ENCODE measurements at places on chromosomes 2 and 18.
A peak's percentile ranks its signal among the peaks of the same experiment; 100 is the strongest.

GRCh38 chr2:795531-796041 is 118.4 kb upstream of the TMEM18 start:
- DNase-seq = no peak

- no peak for DNase-seq
Observed at GRCh38 chr2:18395555-18395954, 164.9 kb downstream of the RDH14 start.

DNA sequence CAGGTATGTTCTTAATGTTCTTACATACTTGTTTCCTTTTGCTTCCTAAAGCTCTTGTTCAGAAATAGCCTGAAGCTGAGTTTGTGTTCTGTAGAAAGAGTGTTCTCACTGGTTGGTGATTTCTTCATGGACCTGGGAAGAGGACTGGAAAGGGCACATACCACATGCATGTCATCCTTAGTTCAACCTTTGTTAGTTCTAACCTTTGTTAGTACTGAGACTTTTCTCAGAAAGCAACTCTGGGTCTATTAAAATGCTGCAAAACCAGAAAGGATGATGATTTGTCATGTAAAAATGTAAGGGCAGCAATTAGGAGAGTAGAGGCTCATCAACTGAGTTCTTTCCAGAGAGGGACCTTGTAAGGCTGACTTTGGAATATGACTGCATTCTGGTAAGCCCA is 2.5 kb upstream of the FAP start:
- no peak for DNase-seq

- DNase-seq = no peak
Observed at GRCh38 chr18:79875531-79875919, 75.9 kb downstream of the SLC66A2 start.

- DNase-seq = no peak
Observed at GRCh38 chr18:41410006-41410405, 545.0 kb upstream of the PIK3C3 start.

DNA sequence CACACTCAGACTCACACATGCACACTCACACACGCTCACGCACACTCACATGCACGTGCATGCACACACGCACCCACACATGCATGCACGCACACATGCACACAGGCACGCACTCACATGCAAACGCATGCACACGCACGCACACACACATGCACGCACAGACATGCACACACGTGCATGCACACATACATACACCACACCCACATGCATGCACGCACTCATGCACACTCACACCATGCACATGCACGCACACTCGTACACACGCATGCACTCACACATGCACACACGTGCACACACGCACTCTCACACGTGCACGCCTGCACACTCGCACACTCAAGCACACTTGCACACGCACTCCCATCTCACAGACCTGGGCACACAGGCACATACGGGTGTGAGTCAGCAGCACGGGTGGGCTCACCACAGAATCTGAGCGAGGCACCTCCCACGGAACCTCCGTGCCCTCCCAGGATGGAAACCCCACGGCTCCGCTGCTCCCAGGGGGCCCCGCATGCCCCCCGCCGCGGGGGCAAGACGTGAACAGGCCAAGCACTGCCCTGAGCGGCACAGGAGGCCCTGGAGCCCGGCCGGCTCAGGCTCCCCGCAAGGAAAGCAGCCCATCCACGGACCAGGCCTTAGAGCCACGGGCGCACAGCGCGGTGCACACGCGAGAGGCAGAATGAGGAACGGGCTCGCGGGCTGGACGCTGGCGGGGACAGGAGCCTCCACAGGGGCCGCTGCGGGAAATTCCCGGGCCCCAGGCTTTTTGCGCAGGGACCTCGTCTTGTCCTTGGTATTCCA is 8.4 kb upstream of the KCNG2 start:
- DNase-seq = no peak

- no peak for DNase-seq
Observed at GRCh38 chr2:200026332-200027230, 71.2 kb downstream of the MAIP1 start.

DNA sequence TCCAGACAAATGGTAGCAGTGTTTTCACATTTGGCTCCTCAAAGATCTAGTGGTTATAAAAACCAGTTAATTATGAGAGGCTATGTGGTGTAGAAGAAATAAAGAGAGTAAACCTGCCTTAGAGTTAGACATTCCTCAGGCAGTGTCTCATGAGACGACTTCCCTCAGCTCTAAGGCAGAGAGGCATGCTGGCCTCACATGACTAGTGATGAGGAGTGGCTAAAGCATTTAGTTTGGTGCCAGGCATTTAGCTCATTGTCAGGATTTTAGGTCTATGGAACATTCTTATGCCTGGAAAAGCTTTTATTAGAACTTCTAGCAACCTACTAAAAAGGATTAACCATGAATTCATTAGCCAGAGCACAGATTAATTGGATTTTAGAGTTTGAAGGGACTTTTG is 90.3 kb downstream of the RPRM start:
- DNase-seq = no peak

DNA sequence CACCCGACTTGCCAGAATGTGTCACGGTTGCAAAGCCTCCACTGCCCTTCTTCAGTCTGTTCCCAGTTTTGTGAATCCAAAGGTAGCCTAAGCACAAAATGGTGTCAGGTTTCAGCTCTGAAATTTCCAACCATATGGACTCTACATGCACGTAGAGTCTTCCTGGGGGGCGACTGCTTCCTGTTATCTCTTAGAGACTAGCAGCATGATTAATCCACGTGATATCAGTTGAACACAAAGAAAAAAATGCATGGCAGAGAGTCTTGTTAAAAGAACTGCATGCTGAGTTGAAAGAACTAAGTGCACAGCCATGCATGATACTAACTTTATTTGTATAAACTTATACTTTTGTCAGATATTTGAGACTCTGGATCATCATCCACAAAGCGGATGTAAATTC is 404.4 kb downstream of the SOCS6 start:
- peak; percentile 20 for DNase-seq

- no peak for DNase-seq
Observed at GRCh38 chr2:159044804-159045286, 76.4 kb downstream of the TANC1 start.

Data from NCI-H510A (cell line).